ENCODE measurements at places on chromosomes 3 and 15.

DNA sequence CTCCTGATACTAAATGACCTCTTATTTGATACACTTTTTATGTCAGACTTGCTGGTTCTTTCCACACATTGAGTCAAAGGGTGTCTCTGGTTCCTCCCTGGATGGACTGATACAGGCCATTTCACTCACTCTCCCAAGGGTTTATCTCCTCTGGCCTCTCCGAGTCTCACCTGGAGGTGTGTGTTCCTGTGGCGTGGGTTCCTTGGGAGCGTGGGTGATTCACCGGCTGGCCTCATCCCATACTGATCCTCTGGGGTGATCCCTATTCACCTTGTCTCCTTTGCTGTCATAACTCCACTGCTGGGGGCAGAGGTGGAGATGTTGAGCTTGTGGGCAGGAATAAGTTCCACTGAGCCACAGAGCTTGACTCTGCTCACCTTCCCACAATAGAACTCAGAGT lies 61.1 kb downstream of the ST6GAL1 start:
- DNase-seq, result no peak

GRCh38 chr3:157769378-157769777 lies 266.2 kb upstream of the VEPH1 start:
- no peak for DNase-seq

DNA sequence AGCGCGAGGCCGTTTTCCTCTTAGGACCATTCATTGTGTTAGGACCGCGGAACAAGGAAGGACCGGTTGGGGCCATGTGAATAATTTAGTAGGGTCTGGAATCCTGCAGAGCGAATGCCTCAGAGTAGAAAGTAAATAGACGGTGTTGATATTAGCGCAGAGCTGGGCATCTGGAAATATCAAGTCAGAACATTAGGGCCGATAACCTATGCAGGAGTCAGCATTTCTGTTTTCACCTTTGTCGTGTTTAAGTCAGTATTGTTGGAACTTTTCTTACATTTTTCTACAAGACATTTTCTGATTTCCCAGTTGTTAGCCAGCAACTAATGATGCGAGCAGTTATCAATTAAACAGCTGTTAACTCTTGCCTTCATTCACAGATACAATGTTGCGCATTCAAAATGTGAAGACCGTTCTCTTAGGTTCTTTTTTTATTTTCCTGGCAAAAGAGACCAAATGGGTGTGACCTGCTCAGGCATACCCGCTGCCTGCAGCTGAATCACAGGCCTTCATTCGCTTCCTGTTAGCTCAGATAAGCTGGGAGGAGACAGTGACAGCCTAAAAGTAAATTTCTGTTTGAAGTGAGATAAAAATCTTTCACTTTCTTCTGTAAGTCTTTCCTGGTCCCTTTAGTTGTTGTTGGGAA lies 966 bp upstream of the PKM start:
- DNase-seq, result no peak

DNA sequence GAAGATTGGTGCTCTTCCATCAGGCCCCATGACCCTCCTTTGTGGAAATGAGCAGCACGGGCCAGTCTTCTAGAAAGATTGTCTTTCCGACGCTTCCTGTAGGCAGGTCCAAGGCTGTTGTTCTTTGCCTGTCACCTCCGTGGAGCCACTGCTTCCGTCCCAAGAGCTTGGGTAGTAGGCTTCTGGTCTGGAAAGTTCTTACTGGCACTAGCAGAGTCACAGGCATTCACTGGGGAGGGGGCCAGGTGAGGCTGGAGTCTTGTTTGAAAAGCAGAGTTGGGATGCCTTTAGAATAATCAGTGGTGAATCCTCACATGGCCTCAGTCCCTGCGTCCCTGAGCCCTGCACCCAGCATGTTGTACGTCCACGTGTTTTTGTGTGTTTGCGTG lies 76.2 kb upstream of the ADPGK start:
- no peak for DNase-seq

- DNase-seq, result no peak
Observed at GRCh38 chr3:81416812-81417211, 344.6 kb downstream of the GBE1 start.

DNA sequence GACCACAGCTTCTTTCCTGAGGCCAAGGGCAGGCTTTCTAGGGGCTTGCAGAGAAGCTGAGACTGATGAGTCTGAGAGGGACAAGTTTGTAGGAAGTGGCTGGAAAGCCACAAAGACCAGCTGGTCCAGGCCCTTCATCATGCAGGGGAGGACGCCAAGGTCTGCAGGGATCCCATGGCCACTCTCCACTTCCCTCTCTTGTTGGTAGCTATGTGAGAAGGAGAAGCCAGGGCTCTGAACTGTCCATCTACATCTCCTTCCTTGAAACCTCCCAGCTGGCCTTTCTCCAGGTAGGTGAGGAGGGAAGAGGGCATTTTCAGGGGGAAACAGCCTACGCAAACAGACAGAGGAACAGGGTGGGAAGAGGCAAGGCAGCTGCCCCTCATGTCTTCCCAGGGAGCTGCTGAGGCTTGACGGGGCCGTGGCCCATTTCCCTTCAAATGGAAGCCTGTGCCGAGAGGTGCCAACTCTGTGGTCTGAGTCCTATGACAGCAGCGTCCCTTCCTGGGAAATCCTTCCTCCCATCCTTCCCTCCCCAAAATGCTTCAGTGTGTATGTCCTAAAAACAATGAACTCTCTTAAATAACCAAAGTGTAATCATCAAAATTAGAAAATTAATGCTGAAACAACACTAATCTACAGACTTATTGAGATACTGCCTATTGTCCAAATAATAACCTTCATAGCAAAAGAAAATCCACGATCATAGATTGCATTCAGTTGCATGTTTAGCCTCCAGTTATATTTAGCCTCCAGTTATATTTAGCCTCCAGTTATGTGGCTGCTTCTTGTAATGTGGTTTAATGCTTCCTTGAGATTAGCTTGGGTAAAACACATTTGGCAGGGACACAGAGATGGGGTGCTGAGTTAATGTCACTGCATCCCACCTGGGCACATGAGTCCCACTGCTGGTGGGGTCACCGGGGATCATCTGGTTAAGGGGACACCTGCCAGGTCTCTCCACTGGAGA lies 36.0 kb downstream of the GNB5 start:
- no peak for DNase-seq

- DNase-seq, result no peak
Observed at GRCh38 chr3:38653685-38654537, 4.4 kb upstream of the SCN5A start.

DNA sequence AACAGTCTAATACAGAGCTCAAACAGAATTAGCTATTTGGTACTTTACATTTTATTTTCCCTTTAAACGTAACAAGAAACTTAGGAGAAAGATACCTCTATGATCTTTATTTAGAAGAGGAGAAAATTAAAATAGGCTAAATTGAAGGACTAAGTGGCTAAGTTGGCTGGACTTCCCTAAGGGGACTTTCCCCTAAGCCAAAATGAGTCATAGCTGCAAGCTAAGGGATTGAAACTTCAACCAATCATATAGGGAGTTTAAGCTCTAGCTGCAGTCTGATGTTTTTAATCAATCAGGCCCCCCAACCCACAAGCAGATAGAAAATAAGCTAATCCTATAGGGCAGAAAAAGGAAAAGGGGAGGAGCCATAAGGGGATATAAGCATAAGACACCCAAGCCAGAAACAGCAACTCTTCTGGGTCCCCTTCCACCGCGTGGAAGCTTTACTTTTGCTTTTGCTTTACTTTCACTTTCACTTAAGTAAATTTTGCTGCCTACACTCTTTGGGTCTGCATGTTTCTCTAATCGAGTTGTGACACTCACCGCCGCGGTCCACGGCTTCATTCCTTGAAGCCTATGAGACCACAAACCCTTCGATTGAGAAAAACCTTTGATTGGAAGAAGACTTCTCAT lies 1108.5 kb upstream of the EPHA6 start:
- no peak for DNase-seq

DNA sequence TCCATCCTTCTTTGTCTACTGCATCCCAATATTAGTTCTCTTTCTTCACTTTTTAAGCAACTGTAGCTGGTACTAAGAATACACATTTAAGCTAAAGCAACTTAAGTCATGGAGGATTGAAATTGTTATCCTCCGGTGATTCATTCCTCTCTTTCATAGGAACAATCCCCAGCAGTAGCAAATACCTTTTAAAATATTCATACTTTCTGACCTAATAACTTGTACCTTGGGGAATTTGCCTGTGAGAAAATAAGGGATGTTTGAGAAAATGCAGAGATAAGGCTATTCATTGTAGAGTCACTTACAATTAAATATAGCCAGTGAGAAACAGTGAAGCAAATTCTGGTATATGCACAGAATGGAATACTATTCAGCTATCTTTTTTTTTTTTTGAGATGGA lies 66.0 kb downstream of the VPS13C start:
- DNase-seq, result no peak

GRCh38 chr3:31210068-31210645 lies 315.7 kb upstream of the GADL1 start:
- DNase-seq, result no peak

- DNase-seq, result no peak
Observed at GRCh38 chr3:173615661-173616060, 218.1 kb downstream of the NLGN1 start.

DNA sequence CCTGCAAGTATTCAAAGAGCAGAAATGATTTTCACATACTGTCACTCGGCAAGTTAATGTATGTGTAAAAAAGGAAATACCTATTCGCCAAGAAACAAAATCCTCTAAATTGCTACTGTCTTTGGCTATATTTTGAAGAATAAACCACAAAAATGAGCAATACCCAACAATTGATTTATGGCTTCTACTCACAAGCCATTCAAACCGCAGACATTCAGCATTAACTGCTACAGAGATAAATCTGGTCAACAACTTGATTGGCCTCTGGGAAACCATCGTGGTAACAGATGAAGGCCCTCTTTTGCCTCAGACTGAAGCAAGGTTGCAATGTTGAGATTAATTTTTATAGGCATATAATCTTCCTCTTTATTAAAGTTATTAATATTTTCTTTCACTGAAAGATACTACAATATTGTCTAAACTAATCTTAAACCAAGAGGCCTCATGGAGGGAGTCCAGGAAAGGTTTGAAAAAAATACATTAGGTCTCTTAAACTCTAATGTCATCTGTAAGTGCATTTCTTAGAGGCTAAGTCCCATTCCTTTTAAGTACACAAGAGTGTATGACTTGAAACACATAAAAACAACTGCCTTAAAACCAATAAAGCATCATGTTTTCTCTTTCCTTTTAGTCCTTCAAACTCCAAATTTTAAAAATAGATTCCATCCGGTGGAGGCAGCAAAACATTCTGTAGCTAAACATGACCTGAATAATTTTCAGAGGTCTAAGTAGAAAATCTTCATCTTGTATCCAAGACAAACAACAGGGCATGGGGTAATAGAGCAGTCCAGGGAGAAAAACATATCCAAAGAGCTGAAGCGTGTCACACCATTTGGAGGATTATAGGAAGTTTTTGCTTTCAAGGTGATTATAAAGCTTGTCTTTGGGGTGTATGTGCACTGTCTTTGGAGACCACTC lies 162.4 kb upstream of the TGFBR2 start:
- DNase-seq, result no peak

- DNase-seq, result no peak
Observed at GRCh38 chr3:126926684-126927400, 56.1 kb upstream of the PLXNA1 start.

DNA sequence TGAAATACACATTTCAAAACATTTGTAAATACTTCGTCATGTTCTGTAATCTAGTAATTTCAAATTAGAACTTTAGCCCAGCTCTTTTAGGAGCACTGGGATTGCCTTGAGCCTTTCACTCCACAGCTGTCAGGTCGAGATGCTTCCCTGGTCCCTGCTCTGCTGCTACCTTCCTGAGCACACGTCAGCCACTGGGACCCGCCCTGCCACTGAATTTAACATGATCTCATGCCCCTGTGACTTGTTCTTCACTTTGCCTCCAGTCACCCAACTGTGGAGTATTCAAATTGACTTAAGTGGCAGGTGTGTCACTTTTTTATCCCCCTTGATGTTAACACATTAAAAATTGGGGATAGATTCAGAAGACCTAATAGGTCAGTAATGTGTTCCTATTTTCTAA lies 3.3 kb downstream of the ARRDC4 start:
- DNase-seq, result no peak

GRCh38 chr3:101902041-101902440 lies 52.7 kb downstream of the NFKBIZ start:
- DNase-seq, result no peak

DNA sequence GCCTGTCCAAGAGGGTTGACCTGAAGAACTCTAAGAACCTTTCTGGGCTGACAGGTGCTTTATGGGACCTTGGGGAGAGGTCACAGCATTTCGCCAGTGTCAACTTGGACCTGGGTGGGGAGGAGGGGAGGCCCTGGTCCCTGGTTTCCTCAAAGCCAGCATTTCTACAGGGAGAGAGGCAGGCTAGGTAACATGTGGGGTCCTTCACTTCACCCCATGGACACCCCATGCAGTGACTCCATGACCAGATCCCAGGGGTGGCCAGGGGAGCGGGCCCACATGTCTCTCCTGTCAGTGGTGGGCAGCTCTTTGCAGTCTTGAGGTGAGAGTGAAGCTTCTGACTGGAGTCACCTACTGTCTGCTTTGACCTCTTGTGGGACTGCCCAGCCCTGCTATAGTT lies 35.8 kb downstream of the GOLGA6L10 start:
- no peak for DNase-seq

GRCh38 chr3:99895703-99896441 lies 78.2 kb downstream of the CMSS1 start:
- DNase-seq, result no peak

- DNase-seq, result no peak
Observed at GRCh38 chr15:36449662-36450145, 129.7 kb upstream of the CDIN1 start.

- DNase-seq, result no peak
Observed at GRCh38 chr3:172550347-172550943, 27.2 kb upstream of the TNFSF10 start.

GRCh38 chr3:147189016-147189415 lies 217.3 kb downstream of the ZIC4 start:
- no peak for DNase-seq

DNA sequence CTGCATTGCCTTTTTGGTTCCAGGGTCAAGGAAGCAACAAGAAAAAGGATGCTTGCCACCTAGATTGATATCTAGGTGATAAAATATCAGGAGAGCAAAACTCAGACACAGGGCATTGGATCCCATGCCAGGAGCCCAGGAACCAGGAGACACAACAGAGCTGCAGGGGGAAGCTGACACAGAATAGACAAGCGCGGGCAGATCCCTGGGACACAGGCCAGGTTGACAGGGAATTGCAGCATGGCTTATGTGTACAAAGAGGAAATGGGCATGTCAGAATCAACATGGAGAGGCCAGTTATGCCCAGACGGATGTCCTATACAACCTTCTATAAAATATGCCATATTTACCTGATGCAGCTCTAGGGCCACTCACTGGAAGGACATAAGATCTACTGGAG lies 84.2 kb downstream of the SEMA6D start:
- DNase-seq, result no peak

DNA sequence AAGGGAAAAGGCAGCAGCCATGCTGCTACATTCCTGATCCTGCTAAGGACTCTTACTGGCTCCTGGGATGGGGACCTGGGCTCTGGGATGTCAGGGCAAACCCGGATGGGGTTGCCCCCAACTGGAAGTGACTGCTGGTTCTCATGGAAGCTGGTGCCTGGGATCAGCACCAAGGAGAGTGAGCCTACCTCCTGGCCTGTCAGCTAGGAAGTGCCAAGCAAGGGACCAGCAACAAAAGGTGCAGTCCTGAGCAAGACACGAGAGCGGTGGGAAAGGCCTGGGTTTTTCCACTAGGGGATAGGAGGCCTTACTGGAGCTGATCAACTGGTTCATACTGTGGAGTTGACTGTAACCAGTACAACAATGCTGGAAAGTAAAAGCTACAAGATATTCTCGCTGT lies 47.9 kb upstream of the SYNM start:
- DNase-seq, result no peak
